ENCODE measurements at places on chromosomes 1 and 21. TPM values are rescaled to one million over a fixed set of nuclear protein-coding genes. Genes with fewer than 3 reads are reported as not detected.

The MMEL1 gene
- not detected for total RNA-seq

GRCh38 chr1:1892079-1892762 lies 1.3 kb upstream of the GNB1 start:
- DNase-seq = no peak

The PPIAL4G gene
- not detected for total RNA-seq

The TM2D1 gene
- total RNA-seq = 24.5 TPM

- DNase-seq = no peak
Observed at GRCh38 chr1:32197074-32197473, 3.3 kb upstream of the CCDC28B start.

The PDZK1IP1 gene
- total RNA-seq = 0.33 TPM

The CHTOP gene
- total RNA-seq = 79.6 TPM

DNA sequence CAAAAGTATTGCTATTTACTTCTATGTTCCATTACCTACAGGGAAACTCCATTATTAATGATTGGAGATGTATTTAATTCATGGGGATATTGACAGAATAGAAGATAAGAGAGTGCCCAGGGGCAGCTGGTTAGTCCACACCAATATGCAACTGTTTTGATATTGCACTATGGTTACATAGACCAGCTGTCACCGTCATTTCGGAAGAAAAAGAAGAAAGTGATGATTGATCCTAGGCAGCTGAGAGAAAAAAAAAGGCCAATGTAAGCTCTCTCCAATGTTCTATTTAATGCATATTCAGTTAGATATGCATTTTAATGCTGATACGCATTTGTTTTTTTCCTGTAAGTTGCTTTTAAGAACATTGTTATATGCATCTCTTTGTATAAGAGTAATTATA lies 1367.2 kb downstream of the KCNT2 start:
- no peak for DNase-seq
